ENCODE measurements at places on chromosomes 4 and X. TPM values are rescaled to one million over a fixed set of nuclear protein-coding genes. Genes with fewer than 3 reads are reported as not detected.

DNA sequence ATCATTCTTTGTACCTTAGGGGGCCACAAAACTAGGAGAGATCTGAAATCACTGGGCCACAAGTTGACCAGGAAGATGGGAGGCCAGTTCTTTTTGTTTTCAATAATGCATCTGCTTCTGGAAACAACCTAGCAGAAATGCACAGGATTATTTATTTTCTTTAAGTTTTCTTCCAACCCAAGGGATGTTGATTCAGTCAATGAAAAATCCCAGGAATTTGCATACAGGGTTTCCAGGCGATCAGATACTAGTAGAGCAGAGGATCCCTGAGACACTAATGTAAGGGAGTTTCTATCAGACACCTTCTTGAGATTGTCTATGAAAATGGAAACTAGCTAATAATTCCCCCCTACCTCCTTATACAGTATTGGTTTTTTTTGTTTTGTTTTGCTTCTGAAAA is 7.4 kb downstream of the ATOH1 start:
- no peak for DNase-seq

DNA sequence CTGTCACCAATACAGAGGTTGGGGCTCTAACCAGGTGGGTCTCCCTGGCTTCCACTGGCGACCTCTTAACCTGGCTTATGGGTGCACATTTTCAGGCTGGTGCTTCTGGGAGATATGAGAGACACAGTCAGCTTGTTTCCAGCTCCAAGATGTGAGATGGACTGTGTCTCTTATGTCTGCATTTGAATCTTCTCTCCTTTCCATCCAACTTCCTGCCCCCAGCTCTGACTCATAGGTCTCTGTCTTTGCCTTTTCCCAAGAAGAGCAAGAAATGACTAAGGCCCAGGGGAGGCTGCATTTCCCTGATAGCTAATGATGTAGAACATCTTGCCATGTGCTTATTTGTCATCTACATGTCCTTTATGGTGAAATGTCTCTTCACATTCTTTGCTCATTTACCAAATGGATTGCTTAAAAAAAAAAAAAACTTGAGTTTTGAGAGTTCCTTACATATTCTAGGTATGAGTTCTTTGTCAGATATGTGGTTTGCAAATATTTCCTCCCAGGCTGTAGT is 3.2 kb upstream of the UXT start:
- DNase-seq = no peak

GRCh38 chr4:185520119-185520518 is 15.2 kb downstream of the PDLIM3 start:
- no peak for DNase-seq

GRCh38 chrX:6175914-6176313 is 52.8 kb downstream of the NLGN4X start:
- no peak for DNase-seq

- no peak for DNase-seq
Measured at GRCh38 chr4:5266991-5267390, 215.7 kb downstream of the STK32B start.

Gene GDI1
- 63.3 TPM for total RNA-seq

Measured in left colon (tissue), 2 donors.